ENCODE measurements at places on chromosomes 2 and 18.

DNA sequence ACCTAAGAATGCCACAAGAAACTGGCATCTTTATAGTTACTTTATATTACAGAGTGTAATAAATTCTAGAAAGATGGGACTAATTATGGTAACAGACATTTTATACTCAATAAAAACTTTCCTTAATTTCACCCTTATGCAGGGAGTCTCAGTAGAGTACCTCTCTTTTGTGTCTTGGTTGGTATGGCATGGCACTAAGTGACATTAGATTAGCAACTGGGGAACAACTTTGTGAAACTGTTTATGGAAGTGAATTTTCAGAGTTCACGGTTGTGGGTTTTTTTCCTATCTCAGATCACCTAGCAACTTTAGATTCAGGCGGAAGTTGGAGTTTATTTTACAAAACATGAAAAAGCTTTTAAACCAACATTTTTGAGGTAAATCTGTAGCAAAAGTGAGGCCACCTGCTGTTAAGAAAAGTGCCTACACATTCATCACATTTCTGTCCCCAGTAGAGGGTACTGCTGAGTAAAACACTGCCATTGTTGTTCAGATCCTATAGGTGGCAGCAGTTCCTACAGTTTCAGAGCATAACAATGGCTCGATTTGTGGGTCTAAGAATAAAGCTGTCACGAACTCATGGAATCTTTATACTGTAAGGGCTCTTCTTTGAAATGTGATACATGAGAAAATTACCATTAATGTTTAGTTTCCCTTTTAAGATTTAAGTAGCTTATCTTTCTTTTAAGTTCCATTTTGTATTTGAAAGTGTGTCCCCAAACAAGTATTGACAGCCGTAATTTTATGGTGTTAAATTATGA is 117.6 kb downstream of the CAMKMT start:
- no peak for DNase-seq

- DNase-seq, result no peak
Measured at GRCh38 chr2:36811071-36811470, 114.6 kb downstream of the VIT start.

- no peak for DNase-seq
Measured at GRCh38 chr18:45962461-45962860, 4.7 kb downstream of the EPG5 start.

DNA sequence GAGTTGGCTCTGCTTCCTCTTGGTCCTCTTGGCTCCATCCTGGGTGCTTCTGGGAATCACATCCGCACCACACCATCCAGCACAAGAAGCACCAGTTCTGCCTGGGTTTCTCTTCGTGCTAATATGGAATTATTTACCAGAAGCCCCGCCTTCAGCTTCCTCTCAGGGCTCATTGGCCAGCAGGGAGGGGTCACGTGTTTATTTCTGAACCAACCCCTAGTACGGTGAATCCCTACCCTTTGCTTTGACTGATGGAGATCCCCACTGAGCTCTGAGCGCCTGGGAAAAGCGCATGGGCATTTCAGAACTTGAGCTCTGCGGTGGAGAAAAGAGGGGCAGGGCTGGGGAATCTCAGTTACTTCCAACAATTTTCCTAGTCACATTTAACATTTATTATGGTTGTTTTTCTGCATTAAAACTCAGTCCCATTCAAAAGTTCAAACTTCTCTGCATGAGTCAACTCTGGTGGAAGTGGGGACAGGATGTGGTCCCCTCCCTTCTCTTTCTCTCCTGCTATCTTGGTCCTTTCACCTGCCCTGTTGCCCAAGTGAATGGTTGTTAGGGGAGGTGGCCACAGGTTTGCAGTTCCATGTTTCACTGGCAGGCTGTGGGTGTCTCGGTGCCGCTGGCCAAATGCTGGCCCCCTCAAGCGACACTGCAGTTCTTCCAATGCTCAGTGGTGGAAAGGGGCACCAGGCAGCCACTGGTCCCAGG is 76.4 kb upstream of the TTC39C start:
- DNase-seq, result no peak

GRCh38 chr2:170298861-170299429 is 121.0 kb downstream of the MYO3B start:
- no peak for DNase-seq

- no peak for DNase-seq
Measured at GRCh38 chr2:1618191-1618961, 125.9 kb downstream of the PXDN start.

GRCh38 chr18:68417166-68417799 is 297.6 kb downstream of the TMX3 start:
- DNase-seq, result no peak

DNA sequence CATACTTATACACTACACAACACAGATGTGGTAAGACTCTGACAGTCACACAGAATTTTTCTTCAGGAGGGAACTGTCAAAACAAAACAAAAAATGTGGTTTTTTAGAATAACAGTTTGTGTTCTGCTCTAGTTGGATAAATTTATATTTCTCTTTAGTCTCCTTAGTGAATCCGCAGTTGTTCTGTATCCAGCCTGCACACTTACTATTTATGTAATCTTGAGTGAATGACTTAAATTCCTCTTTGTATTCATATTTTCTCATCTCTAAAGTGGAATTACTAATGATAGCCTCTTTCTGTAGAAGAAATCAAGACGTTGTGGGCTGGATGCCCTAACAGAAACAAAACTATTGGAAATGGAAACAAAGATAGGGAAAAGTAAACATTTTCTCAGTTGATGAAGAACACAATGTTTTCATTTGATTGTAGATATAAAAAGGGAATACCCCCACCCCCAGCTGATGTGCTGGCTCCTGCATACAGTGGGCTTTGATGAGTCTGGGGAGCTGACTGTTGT is 375.2 kb downstream of the TRIB2 start:
- no peak for DNase-seq

GRCh38 chr2:218802386-218802994 is 20.5 kb downstream of the CYP27A1 start:
- DNase-seq, result no peak

DNA sequence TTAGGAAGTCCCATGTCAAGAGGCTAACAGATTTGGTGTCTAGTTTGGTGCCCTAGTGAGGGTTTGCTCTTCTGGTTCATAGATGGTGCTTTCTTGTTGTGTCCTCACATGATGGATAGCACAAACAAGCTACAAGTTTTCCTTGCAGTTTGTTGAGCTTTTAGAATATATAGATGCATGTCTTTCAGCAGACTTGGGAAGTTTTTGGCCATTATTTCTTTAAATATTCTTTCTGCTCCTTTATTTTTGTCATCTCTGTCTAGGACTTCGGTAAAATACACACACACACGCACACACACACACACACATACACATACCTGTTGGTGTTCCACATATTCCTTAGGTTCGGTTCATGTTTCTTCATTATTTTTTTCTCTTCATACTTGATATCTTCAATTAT is 81.5 kb upstream of the TEX51 start:
- no peak for DNase-seq

DNA sequence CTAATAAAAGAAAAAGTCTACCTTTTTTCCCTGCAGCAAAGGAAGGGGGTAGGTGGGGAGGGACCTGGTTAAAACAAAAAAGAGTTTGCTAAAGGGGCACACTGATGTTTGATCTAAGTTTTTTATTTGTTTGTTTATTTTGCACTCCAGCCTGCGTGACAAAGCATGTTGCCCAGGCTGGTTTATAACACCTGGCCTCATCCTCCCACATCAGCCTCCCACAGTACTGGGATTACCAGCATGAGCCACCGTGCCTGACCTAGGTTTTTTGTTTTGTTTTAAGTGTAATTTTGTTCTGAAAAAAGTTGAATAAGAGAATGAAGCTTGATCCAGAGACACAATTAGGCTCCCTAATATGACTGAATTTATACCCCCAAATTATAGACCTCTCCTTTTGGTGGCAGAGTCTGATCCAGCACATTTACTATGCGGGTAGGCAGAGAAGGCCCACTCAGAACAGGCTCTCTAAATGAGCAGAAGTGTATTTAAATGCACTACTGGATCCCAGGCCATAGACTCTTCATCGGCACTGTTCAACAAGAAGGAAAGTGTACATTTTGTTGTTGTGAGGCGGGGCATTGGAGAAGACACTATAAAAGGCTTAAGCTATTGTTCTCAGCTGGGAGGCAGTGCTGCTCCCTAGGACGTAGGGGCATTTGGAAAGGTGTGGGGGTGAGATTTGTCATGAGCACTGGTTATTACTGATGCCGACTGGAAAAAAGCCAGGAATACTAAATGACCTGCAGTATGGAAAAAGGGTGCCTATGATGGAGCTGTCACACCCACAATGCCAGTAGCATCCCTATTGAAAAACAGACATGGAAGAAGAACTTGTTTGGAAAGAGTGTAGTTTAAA is 32.4 kb downstream of the MRPS9 start:
- no peak for DNase-seq

DNA sequence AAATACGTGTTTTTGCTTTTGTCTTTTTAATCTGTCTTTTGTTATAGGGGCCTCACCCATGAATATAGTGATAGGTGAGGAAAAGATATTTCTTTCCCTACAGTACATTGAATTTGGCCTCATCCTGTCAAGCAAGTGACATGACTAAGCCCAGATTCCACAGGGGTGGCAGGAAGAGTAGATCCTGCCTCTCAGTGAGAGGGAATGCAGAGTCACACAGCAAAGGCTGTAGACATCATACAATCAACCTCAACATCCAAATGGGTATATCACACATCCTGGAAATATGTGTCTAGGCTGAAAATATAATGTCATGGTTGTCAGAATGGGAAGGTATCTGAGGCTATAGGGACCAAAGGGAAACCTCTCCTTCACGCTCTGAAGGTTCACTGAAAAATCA is 269.6 kb downstream of the CDH20 start:
- DNase-seq, result no peak

DNA sequence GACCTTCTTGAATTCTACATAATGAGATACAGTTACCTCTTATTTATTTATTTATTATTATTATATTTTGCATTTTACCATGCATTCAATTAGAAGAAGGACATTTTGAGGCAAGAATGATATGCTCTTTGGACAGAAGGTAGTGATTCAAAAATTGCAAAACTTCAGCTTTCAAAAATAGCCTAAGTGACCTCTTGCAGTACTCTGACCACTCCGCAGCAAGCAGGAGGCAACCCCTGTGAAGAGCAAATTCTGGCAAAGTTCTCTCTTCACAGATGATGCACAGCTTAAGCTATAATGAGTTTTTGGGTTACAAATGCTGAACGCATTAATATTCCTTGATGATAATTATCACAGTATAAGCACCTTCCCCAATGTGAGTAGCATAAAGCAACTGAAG is 170.0 kb downstream of the ZNF521 start:
- DNase-seq, result no peak

GRCh38 chr18:59359576-59359952 is 499 bp upstream of the LMAN1 start:
- DNase-seq, result no peak

DNA sequence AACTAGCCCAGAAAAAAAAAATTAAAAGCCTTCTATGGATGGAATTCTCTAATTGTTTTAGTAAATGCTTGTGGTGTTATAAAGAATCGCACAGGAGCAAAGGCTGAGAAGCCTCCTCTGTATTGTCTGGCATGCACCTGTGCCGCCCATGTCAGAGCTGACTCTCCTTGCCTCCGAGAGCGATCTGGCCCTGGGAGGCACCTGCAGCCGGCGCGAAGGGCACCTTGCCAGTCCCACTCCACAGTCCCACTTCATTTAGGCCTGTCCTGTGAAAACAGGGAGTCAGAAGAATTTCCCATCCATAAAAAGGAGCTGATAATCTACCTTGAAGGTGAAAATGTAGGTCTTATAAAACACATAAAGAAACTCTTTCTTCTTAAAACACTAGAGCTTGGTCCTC is 170.9 kb upstream of the PXDN start:
- no peak for DNase-seq

DNA sequence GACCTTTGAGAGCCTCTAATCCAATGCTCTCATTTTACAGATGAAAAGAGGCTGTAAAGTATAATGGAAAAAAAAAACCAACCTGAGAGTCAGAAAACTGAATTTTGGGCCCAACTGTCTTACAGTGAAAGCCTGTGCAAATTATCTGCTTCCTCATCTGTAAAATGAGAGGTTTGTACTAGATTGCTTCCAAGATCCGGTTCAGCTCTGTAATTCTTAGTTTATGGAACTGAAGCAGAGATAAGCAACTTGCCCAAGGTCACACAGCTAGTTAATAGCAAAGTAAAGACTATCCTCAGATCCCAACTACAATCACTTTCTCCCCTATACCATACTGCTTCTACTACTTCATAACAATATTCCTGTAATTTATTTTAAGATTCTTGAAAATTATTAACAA is 6.3 kb downstream of the TLK1 start:
- DNase-seq, result no peak

GRCh38 chr2:119716284-119716672 is 37.3 kb downstream of the TMEM177 start:
- no peak for DNase-seq

DNA sequence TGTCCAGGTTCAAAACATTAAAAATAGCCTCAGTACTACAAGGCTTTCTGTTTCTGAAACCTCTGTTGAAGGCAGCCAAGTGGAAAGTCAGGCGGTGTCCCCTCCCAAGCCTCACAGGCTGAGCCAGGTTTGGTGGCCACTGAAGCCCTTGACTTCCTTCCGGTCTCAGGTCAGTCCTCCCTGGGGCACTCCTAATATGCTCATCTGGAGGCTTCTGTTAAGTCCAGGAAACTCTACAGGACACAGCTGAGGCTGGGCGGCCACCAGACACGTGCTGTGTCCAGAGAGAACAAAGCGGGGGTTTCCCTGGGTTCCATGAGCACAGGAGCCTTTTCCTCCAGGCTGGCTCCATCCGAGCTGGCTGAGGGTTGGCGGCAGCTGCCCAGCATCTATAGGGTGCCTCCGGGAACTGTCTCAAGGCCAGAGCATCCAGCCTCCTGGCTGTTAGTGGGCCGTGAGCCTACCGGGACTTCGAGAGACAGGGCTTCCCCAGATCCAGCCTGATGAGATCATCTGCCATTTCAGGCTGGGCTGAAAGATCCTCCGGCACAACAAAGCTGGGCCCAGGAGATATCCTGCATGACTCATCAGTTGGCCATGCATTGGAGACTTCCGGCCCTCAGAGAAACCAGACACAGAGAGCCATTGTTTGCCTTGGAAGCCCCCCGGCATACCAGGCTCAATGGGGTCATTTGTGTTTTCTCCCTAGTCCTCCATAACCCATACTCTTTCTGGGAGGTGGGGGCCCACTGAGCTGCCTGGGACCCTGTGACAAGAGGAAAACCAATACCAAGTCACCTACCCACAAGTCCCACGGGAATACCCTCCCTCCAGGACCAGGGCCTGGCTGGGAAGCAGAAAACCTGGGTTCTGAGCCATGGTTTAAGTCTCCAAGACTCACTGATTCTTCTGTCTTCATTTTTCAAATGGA is 71.7 kb downstream of the HS1BP3 start:
- no peak for DNase-seq

- no peak for DNase-seq
Measured at GRCh38 chr2:8543383-8544170, 138.3 kb upstream of the ID2 start.

GRCh38 chr2:4635289-4635688 is 931.9 kb downstream of the DCDC2C start:
- no peak for DNase-seq

GRCh38 chr18:23922939-23923338 is 91.6 kb upstream of the TTC39C start:
- DNase-seq, result no peak

GRCh38 chr18:68568364-68569155 is 146.3 kb downstream of the TMX3 start:
- DNase-seq, result no peak
